ENCODE measurements at places on chromosomes 3 and 15.

DNA sequence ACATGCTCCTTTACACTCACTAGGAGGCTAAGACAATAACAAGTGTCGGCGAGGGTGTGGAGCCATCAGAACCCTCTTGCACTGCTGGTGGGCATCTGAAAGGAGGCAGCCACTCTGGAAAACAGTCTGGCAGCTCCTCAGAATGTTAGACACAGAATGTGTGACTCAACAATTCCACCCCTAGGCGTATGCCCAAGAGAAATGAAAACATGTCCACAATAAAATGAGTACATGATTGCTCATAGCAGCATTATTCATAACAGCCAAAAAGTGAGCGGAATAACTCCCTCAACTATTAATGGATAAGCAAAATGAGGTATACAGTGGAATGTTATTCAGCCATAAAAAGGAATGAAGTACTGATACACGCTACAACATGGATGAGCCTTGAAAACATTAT lies 57.8 kb downstream of the WNT7A start:
- DNase-seq: no peak

DNA sequence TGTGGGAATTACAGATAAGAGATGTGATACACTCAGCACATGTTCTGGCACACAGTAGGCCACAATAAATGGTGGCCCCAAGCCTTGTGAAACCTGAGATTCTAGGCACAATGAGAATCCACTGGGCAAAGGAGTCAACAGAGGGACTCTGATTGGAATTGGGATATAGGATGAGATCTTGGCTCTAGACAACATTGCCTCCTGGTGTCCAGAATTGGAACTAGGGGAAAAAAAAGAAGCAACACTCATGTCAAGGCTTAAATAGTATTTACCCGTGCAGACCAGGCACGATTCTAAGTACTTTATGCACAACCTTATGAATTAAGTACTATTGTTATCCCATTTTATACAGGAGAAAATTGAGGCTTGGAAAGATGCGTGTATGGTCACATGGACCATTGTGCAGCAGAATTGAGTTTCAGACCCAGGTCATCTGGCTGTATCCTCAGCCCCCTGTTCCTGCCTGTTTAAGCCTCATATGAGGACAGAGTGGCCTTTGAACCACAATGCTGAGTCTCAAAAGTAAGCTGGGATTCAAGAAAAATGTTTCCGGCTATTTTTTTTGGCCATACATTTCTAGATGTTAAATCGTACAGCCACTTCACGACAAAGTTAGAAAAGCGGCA lies 124.8 kb downstream of the SV2B start:
- no peak for DNase-seq

GRCh38 chr3:69212411-69213160 lies 90.2 kb upstream of the LMOD3 start:
- no peak for DNase-seq

- DNase-seq: no peak
Observed at GRCh38 chr3:12522721-12523120, 22.6 kb downstream of the MKRN2OS start.

GRCh38 chr15:52422001-52422400 lies 106.7 kb downstream of the MYO5A start:
- DNase-seq: no peak

- DNase-seq: no peak
Observed at GRCh38 chr3:84724877-84725276, 233.9 kb upstream of the CADM2 start.

GRCh38 chr3:168186293-168186983 lies 90.7 kb upstream of the GOLIM4 start:
- no peak for DNase-seq

- DNase-seq: no peak
Observed at GRCh38 chr3:171566803-171567422, 106.7 kb upstream of the TNIK start.

DNA sequence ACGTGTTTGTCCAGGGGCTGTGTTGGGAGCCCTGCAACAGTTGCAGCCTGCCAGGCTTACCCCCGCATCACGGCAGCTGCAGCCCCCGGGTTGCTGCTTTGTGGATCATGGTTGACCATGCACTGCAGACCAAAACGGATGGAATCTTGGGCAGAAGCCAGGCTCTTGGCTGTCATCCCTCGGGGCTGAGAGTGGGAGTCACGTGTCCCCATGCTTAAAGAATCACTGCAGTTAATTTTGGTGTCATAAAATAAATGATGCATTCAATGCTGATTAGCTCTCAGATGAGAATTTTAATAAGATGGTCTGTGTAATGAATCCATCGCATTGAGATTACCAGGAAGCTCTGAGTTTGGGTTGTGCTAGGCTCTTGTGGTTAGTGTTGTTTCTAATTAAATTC lies 115.6 kb downstream of the CHDH start:
- no peak for DNase-seq

DNA sequence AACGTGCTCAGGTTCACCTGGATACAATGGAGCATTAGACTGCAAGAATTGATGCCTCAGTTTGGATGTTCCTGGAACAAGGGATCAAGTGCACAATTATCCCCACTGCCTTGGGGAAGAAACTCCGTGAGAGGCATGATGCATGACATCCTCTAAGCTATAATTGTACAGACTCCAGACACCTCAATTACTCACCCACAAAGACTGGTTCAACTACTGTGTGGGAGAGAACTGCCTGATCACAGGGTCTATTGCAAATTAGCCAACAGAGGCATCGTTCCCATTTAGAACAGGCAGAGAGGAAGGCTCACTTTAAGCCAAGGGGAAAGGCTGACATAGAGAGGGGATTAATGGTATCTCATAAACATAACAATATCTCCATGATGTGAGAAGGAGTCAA lies 43.5 kb downstream of the ARRDC4 start:
- no peak for DNase-seq

DNA sequence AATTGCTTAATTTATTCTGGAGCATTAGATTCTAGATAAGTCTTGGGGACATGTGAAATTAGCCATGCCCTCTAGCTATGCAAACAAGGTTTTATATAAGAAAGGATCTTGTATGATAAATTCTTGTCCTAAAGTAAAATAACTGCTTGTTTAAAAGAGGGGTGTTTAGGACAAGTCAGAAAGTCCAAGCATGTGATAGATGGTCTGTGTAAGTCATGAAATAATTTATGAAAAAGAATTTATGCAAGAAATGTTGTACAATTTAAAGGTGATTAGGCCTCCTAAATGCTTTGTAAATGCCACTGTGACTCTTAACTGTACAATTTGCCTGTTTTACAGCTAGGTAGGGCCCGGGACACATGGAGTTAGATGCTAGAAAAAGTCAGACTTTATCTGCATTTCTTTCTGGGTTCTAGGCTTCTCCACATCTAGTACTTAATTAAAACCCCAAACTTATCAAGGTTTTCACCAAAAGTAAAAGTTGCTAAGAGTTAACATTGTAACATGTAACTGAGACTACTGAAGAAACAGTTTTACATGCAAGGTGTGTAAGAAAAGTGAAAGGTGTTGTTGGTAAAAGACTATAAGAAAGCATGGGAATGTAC lies 13.2 kb downstream of the LINS1 start:
- DNase-seq: no peak

DNA sequence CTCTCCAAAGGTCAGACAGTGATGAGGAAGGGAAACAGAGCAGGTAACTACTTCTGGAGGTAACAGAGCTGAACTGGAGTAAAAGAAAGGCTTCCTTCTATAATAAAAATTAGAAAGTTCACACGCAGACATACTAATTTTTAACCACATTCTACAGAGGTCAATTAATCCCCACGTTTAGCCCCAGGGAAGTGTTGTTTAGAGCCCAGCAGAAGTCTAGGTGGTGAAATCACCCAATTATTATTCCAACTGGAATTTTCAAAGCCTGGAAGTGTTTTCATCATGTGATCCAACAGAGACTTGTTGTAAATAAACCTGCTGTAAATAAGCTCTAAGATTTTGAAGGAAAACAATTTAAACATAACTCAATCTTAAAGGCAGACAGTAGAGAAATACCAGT lies 6.8 kb downstream of the ALDH1A2 start:
- DNase-seq: no peak

DNA sequence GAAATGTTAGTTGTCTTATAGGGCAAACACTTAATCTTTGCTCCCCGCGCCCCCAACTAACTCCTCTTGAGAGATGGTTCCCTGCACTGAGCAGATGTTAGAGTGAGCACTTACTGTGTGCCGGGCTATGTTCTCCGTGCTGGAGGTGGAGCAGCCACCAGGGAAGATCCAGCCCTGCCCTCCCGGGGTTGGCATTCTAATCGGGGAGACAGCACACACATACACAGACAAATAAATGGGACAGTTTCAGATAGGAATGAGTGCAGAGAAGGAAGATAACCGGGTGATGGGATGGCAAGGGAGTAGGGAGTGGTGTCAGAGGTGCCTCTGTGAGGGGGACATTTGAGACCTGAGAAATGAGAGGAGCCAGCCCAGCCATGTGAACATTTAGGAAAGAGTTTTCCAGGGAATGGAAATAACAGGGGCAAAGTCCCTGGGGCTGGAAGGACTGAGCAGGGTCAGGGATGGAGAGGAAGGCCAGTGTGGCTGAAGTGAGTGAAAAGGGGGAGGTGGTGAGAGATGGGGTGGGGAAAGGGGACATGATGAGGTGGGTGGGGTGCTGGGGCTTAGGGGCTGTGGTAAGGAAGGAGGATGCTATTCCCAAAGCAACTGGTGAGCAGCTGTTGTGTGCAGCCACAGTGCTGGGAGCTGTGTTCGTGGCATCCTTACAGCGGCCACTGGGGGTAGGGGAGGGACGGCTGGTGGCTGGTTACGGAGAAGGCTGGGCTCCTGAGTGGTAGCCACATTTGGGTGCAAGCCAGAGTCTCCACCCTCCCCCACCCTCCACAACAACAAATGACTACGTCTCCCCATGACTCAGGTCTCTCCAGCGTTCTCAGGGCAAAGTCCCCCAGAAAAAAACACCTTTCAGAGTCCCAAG lies 15.4 kb upstream of the FGD5 start:
- no peak for DNase-seq

- DNase-seq: no peak
Observed at GRCh38 chr3:186425788-186426730, 64.0 kb upstream of the DGKG start.

- DNase-seq: no peak
Observed at GRCh38 chr15:38724827-38725226, 160.2 kb upstream of the RASGRP1 start.

- DNase-seq: no peak
Observed at GRCh38 chr3:14539742-14540491, at the start of gene GRIP2. Gene GRIP2, minus strand, starts transcription at chr3:14540342. Its CDS starts 34 bp downstream, at chr3:14540308.

DNA sequence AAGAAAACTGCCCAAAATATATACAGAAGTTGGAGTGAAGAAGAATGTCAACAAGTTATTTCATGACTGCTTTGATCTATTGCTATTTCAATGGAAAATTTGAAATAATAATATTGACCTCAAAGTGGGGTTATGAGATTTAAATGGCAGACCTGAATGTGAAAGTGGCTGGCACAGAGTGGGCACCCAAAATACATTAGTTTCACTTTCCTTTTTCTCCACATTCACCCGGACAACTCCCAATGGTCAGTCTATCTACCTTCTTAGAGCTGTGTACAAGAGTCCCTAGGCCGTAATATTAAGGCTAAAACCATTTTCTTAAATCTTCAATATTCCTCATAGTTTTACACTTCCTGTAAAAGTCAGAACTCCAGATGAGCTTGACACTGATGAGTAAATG lies 61.6 kb upstream of the ETV5 start:
- no peak for DNase-seq

GRCh38 chr3:16084887-16085286 lies 89.6 kb upstream of the GALNT15 start:
- DNase-seq: no peak

- DNase-seq: no peak
Observed at GRCh38 chr3:141789281-141789680, 26.1 kb downstream of the GRK7 start.

GRCh38 chr3:56860939-56861338 lies 59.2 kb upstream of the ARHGEF3 start:
- DNase-seq: no peak

- DNase-seq: no peak
Observed at GRCh38 chr3:168884353-168884903, 779.1 kb downstream of the MECOM start.
